ENCODE measurements at places on chromosomes 16 and 17. TPM values are rescaled to one million over a fixed set of nuclear protein-coding genes. Genes with fewer than 3 reads are reported as not detected.

GRCh38 chr16:68200088-68200783 is 35.7 kb downstream of the ESRP2 start:
- DNase-seq = no peak

- DNase-seq = no peak
Observed at GRCh38 chr17:10881959-10882358, 44.1 kb upstream of the PIRT start.

DNA sequence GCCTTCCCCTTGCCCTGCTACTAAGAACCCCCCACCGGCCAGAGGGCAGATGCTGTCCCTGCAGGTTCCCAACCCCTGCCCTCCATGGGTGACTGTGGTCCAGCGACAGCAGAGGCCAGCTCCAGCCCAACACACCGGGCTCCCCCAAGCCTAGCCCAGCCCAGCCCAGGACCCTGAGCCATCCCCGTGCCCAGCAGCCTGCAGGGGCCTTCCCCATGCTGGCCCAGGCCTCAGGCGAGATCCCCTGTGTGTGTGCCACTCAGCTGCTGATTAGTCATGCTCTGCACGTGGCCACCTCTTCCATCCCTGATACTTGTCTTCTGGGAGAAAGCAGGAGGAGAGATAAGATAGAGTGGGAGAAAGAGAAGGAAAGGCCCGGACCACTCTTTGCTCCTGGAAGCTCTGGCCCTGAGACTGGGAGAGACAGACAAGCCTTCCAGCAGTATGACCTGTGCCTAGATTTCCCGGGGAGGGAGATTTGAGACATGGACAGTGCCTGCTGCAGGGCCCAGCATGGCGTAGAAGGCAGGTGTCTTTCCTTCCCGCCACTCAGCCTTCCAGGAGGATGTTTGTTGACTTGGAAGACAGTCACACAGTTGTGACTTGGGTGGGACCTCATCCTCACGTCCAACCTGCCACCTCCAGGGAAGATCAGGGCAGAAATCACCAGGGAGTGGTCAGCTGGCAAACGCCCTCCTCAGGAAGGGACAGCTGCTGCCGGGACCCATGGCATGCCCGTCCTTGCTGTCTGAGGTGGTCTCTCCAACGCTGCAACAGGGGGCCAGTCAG is 41.3 kb upstream of the RASD1 start:
- DNase-seq = no peak

DNA sequence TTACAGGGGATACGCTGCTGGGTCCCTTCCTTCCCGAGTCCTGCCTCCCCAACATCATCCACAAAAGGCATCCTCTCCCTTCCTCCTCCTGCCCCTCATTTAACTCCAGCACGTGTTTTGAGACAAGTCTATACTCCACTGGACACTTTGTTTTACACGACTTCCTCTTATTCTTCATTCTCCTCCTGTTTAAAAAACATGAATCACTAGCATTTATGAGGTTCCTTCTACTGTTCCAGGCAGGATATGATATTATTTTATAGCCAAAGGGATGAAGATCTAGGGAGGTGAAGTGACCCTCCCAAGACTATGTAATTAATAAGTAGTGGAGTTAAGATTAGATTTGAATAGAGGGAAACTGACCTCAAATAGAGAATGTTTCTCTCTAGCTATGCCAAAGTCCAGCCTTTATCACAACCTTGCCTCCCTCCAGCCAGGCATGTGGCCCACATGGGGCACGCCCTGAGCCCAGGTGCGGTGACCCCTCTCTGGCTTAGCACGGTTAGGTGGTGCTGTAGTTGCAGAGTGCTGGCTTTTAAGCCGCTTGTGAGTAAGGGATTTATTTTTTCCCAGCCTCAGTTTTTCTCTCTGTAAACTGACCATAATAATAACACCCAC is 1.3 kb upstream of the HSD17B2 start:
- DNase-seq = no peak

DNA sequence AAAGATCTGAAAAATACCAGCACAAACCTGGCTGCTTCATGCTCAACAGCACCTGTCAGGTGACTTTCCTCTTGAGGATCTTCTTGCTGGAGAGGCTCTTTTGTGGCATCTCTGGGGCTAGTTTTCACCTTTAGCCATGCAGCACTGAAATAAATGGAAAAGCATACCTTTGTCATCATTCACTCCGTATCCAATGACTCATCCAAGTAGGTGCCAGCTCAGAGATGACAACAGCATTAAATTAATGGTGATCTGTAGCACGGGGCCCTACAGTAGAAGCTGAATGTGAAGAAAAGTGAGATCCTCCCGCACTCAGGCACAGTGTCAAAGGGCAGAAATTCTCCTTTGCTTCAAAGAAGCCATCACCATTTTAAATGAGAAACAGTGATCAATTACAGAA is 32.2 kb downstream of the KIAA0753 start:
- DNase-seq = no peak

GRCh38 chr16:66844342-66845079 is at the start of gene CA7:
CA7 (plus strand) TSS chr16:66844414; CDS start chr16:66844488, 74 bp downstream.
- no peak for DNase-seq

GRCh38 chr16:88766975-88767374 is 18.0 kb downstream of the PIEZO1 start:
- no peak for DNase-seq

DNA sequence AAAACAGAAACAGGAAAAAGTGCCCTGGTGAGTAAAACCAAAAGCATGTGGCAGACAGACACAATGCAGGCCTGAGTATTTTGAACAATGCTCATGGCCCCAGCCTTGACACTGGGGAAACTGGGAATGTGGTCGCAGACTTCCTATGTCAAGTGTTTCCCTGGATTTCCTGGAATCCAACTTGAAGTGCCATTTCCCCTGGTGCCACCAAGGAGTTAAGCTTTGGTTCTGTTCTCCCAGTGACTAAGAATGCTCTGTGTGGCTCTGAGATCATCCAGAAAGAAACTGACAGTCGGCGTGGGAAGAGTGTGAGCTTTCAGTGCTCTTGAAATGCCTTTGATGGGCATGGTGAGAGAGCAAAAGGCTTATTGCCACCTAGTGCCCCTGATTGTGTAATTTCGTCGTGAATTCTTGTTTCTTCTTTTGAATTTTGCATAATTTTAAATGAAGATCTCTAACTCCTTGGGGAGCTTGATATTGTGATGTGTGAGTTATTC is 96.0 kb downstream of the YPEL2 start:
- DNase-seq = no peak

DNA sequence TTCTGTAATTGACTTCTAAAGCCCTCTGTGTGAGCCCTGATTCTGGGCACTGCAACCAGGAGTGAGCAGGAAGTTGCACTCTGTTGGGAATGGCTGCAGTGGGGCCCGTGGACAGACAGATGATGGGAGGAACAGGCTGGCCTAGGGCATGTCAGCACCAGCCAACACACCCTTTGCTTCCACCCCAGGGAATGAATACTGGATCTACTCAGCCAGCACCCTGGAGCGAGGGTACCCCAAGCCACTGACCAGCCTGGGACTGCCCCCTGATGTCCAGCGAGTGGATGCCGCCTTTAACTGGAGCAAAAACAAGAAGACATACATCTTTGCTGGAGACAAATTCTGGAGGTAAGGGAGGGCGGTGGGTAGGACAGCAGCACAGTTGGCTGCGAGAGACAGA is 10.8 kb upstream of the LPCAT2 start:
- no peak for DNase-seq

DNA sequence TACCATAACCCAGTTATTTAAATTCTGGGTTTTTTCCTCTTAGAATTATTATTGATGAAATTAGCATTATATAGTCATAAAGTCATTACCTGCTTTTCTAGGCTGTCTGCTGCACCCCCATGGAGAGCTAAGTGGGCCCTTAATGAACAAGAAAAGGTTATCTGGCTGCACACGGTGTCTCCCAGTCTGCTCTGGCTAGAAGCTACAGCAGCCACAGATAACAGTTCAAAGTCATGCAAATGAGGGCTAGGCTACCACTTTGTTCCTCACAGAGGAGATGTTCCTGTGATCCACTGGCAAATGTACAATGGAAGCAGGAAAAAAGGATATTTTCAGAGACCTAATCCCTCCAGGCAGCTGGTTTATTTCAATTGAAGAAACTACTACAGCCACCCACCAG is 112.1 kb downstream of the SNX11 start:
- no peak for DNase-seq

DNA sequence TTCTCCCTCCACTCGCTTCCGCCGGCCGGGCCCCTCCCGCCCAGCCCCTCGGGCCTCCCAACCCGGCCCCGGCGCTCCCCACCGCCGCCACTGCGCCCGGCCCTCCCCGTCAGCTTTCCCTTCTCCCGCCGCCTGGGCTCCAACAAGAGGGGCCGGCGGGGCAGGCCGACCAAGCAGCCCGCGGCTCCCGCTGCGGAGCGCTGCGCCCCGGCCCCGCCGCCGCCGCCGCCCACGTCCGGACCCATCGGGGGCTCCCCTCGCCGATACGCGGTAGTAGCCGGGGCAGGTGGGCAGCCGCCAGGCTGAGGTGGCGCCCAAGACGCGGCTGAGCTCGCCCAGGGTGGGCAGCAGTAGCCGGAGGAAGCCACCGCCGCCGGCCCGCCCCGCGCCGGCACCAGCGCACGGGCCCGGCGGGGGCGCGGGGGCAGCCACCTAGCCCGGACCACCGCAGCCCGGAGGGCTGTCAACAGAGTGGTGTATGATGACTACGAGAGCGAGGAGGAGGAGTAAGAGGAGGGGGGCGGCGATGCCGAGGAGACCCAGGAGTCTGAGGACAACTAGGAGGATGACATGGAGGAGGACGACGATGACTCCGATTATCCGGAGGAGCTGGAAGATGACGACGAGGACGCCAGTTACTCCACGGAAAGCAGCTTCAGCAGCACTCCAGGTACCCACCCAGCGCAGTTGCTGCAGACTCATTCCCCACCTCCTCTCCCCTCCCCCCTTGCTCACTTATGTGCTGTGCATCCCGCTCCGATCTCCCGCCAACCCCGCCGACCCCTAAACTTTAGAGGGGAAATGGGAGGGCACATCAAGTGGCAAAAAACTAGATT is 498 bp downstream of the LRRC37B start:
- no peak for DNase-seq

DNA sequence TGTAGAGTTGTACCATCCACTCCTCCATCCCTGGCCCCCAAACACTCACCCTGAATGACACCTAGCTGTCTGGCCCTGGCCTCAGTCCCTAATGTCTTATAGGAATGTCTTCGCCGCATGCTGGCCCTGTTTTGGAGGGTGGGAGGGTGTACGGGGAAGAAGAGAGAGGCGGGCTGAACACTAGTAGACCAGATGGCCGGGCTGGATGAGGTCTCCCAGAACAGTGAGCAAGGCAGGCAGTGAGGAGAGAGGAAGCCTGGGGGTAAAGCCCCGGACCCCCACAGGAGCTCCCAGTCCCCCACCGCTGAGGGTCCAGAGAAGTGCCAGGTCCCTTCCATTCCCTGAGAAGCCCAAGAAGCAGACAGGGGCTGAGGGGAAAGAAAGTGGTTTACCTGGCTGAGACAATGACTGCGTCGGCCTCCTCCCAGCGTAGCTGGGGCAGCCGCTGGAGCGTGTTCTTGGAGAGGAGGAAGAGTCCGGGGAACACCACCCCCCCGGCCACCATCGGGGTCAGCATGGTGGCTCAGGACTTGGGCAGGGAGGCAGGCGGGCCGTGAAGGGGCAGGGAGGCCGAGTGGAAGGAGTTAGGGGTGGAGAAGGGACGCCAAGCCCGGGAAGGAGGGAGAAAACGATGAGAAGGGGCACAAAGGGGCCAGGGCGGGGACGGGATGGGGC is 923 bp downstream of the TLCD3B start:
- no peak for DNase-seq

GRCh38 chr16:65392806-65393565 is 271.1 kb upstream of the CDH11 start:
- no peak for DNase-seq

DNA sequence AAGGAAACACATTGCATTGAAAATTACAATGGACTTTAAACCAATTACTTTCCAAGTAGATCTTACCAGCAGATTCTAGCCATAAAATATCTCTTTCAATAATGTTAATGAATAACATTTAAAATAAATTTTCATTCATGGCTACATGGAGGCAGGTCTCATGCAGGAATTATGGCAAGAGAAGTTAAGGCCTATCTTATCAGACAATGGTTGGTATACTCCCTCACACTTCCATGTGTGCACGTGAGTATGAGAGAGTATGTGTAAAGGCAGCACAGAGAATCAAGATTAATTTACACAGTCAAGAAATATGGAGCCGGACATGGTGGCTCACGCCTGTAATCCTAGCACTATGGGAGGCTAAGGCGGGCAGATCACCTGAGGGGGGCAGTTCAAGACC is 76.5 kb downstream of the HELZ start:
- DNase-seq = no peak

DNA sequence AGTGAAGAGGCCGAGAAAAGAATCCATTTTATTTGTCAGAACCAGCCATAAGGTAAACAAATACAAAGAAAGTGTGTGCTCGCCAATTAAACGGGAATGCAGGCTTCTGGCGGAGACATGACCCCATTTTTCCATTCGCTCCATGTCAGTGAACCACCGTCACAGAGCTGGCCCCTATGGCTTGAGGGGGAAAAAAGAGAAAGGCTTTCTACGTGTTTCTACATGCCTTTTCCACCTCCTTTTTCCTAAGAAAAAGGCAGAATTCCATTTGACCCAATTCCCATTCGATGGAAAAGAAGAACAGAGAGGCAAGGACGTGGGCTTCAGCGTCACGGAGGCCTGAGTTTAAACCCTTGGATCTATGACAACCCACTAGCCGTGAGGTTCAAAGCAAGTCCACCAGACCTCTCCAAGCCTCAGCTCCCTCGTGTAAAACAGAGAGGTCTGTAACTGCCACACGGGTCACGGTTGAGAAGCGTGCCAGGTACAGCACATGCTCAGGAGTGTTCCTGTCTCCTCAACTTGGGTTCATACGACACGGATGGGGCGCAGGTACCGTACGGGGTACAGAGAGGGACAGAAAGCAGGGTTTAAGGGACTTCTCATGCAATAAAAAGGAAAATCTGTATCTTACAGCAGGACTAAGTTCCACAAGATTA is 91.9 kb downstream of the NXN start:
- no peak for DNase-seq

GRCh38 chr17:44922136-44922535 is 6.8 kb upstream of the GFAP start:
- DNase-seq = no peak

DNA sequence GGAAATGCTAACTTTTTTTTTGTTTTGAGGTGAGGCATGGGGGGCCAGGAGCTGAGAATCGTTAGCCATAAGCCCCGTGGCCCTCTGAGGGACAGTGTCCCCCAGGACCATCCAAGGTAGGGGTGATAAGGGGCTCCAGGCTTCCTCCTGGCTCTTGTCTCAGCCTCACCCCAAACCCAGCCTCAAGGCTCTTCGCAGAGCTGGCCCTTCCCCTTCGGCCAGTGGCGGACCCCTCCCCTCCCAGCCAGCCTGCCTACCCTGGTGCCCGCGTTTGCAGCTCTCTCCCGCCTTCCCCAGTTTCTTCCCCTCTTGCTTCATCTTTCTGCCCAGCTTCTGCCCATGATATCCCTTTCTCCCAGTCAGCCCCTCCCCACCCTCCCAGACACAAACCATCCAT is 22.7 kb upstream of the ATP2A3 start:
- DNase-seq = no peak

The RAB11FIP4 gene
- 11.8 TPM for total RNA-seq

The KCNH6 gene
- not detected for total RNA-seq

The PRAC2 gene
- total RNA-seq = not detected

The CACNG1 gene
- total RNA-seq = not detected

The PROCA1 gene
- 1.6 TPM for total RNA-seq

The GGA3 gene
- total RNA-seq = 32.8 TPM

The HIRIP3 gene
- 10.5 TPM for total RNA-seq

The CDK5R1 gene
- 0.88 TPM for total RNA-seq

The GPRC5C gene
- total RNA-seq = 69.2 TPM

The SPOP gene
- total RNA-seq = 73.8 TPM

The ZNF18 gene
- total RNA-seq = 10.2 TPM

The TBC1D3K gene
- not detected for total RNA-seq

The CCDC78 gene
- total RNA-seq = 2.6 TPM

The KRTAP29-1 gene
- total RNA-seq = not detected

The CCDC154 gene
- total RNA-seq = 0.48 TPM

The UTS2R gene
- total RNA-seq = not detected
